Fibroblast of skin of left biceps (primary cell): ENCODE measurements at places on chromosomes 2 and 18.
A peak's percentile ranks its signal among the peaks of the same experiment; 100 is the strongest.

DNA sequence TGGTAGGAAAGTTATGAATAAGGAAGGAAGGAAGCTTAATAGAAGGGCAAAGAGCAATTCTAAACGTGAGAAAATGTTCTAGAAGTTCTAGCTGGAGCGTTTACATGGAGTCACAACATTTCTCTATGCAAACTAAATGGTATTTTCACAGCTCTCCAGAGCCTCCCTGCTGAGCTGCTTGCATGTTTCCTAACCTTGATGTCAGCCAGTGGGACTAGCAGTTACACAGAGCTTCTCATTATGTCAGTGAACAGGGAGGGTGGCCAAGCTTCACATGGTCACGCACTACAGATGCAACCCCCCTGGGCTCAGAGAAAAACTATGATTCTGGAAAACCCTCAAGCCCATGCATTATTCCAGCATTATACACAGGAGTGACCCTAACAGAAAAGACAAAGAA lies 153.4 kb upstream of the CCDC150 start:
- DNase-seq = no peak

DNA sequence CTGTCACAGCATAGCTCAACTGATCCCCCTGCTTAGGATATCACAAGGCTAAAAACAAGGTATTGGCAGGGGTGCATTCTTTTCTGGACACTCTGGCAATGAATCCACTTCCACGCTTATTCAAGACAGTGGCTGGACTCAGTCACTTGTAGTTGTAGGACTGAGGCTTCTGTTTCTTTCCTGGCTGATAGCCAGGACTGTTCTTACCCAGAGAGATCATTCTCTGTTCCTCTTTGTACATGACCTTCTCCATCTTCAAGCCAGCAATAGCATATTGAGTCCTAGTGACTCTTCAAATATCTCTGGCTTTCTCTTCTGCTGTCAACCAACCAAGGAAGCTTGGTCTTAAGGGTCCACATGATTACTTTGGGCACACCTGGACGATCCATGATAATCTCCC lies 241.3 kb downstream of the RBM43 start:
- no peak for DNase-seq

GRCh38 chr2:26852405-26853306 lies 4.7 kb downstream of the DPYSL5 start:
- DNase-seq = peak; percentile 6

DNA sequence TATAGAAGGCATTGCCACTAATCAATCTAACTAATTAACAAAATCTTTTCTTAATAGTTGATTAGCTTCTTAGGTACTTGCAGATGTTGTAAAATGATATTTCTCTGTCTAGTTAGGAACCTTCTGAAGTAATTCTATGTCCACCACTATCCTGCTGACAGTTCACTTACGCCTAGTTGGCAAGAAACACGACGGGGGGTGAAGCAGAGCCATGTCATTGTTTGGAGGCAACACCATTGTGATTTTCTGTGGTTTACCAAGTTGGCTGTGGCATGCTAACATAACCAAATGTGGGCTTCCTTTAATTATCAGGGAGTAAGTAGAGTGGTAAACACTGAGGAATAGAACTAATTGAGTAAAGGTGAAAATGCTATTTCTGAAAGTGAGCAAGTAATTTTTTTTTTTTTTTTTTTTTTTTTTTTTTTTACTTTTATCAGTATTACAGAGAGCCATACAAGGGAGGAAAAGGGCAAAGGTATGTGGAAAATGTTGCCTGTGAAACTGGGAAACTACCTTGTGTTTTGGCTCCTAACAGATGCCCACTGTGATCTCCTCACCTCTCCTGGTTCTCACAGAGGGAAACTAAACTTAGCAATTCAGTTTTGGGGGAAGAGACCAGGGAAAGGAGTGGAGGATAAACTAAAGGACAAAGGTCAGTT lies 126.8 kb downstream of the MEIS1 start:
- no peak for DNase-seq

GRCh38 chr2:66853585-66853984 lies 418.7 kb downstream of the MEIS1 start:
- no peak for DNase-seq

- DNase-seq = no peak
Measured at GRCh38 chr2:199524689-199525574, 67.2 kb upstream of the SATB2 start.

DNA sequence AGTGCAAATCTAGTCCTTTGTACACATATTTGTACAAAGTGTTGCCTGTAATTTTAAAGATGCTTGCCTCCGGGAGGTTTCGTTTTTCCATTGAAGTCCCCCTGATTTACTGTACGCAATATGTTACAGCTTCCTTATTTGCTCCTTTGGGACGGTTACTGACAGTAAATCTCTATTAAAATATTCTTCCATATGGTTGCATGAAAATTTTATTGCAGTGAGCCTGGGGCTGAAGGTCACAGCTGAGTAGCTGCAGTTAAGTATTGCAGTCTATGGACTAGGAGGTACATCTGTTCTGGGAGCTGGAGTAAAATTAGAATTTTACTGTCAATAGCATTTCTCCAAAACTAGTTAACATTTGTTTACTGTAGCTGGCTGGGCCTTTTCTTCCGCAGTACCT lies 119.2 kb downstream of the ETAA1 start:
- DNase-seq = no peak

- DNase-seq = no peak
Measured at GRCh38 chr2:223537651-223538601, 64.2 kb downstream of the SCG2 start.

- no peak for DNase-seq
Measured at GRCh38 chr2:102063487-102063911, 71.7 kb downstream of the IL1R2 start.

DNA sequence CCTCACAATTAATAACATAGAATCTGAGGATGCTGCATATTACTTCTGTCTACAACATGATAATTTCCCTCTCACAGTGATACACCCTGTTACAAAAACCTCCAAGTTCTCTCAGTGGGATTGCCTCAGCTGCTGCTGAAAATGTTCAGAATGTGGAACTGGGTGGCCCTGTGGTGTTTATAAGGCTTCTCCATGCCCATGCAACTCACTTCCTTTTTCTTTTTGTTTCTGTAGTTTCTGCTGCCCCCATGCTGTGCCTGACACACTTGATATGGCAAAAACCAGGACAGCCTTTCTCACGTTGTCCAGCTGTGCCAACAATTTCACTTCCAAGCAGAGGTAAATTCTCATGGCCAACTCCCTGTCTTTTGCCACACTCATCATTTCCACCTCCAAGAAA lies 206.2 kb downstream of the RPIA start:
- no peak for DNase-seq

GRCh38 chr2:3185910-3186309 lies 191.7 kb downstream of the EIPR1 start:
- no peak for DNase-seq

- DNase-seq = no peak
Measured at GRCh38 chr2:106931717-106932335, 45.9 kb upstream of the ST6GAL2 start.

GRCh38 chr2:190912726-190913125 lies 32.1 kb downstream of the GLS start:
- DNase-seq = no peak

- DNase-seq = no peak
Measured at GRCh38 chr2:20077411-20077940, 26.0 kb upstream of the LAPTM4A start.

DNA sequence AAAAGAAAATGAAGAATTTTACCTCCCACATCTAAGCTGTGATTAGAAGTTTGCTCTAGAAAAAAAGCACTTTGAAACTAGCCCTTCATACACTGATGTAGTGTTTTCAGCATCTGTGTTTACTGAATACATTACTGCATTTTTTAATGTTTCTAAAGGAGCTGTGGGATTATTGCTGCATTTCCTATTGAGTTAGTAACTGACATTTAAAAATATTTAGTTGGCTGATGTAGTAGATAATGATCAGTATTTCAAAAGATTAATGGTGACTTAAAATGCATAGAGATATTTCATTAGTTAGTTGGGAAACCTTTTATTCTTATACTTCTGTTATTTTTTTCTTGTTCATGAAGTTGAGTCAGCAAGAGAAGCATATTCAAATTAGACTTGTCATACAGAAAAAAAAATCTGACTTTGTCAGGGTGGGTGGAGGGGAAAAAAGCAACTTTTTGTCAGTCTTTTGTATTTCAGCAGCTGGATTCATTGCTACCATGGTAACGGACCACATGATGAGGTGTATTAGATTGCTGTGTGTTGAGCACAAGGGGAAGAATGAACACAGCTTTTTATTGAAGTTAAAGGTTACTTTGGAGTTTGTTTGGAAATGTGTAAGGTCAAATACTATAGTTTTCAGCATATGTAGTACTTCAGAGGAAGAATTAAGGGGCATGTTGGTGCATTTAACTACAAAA lies at the start of gene DTNA:
Gene DTNA, plus strand, starts transcription at position 549 of the 692 bp plus-strand sequence. CDS start 45,679 bp downstream, outside the sequence.
- peak; percentile 95 for DNase-seq

GRCh38 chr18:10124557-10124956 lies 210.7 kb downstream of the VAPA start:
- no peak for DNase-seq

GRCh38 chr2:2748399-2749205 lies 417.5 kb upstream of the MYT1L start:
- DNase-seq = no peak

- DNase-seq = no peak
Measured at GRCh38 chr2:38889045-38889444, 630 bp upstream of the ARHGEF33 start.

DNA sequence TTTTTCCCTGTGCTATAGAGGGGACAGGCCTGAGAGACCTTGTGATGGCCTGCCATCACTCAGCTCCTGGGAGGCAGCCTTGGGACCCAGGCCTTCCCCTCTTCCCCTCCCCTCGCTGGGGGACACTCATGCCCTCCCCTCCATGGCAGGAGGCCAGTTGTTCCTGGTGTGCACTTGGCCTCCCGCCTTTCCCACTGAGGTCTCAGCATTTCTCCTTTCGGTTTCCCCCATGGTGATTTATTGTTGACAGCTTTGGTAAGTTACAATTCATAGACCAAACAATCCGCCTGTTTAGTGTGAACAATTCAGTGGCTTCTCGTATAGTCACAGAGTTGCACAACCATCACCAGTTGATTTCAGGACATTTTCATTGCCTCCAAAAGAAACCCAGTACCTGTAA lies 10.2 kb upstream of the CNDP1 start:
- DNase-seq = no peak

DNA sequence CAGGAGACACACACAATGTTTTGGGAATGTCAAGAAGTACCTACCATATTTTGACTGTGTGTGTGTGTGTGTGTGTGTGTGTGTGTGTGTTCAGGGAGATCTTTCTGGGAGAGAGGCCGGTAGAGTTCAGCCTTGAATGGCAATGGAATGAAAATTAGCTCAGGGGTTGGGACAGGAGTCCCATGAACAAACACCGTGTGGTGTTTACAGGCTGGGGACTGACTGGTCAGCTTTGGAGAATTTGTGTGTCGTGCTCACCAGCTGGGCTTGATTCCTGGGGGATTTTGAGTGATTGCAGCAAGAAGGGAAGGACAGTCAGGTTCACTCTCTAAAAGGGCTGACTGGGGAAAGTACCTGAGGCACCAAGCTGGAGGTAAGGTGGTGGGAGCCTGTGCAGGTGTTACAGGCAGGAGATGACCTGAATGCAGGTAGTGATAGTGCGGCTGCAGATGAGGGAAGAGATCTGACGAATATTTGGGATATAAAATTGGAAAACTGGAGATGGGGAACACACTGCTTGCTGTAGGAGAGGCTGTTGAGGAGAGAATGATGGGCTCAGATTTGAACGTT lies 2.5 kb upstream of the ADNP2 start:
- no peak for DNase-seq

DNA sequence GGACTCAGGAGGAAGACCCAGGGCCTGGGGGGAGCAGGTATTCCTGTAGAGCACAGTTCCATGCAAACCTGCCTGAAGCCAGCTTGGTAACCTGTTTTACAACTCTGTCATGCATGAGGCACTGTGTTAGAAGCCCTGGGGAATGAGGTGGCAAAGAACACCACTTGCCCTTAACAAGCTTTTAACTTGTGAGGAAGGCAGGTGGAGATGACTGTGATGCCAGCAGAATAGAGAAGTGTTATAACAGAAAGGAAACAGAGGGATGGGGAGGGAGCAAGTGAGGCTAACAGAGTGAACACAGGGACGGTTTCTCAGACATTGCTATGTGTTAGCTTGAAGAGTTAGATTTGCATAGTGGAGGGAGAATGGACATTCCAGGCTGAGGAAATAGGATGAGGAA lies 11.5 kb upstream of the IL1A start:
- no peak for DNase-seq

- DNase-seq = no peak
Measured at GRCh38 chr2:166458674-166459073, 35.4 kb downstream of the SCN7A start.

GRCh38 chr2:210477496-210477895 lies 937 bp upstream of the LANCL1 start:
- peak; percentile 31 for DNase-seq

DNA sequence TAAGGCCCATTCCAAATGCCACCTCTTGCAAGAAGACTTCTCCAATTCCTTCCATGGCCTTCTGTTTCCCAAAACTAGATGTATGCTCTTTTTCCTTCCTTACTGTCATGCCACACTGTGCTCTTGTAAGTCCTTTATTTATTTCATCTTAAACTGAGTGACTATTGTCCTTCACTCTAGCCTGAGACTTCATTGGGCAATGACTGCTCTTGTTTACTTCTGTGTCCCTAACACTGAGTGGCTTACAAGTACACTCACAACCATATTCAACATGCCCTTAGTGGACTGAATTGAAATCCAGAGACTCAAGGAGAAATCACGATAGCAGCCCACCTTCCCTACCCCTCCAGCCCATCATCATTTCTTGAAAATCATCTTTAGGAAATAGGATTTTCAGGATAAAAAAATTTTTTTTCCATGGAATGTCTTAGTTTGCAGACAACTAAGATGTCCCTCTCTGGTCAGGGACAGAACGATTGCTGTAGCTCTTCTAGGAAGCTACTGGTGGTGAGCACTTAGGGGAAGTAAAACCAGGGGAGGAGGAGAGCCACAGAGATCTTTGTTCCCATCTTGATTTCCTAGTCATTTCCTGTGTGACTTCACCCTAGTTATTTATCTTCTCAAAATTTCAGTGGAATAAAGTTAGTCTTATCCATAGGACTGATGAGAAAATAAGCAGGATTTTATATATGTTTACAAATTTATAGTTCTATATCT lies 80.7 kb downstream of the CYRIA start:
- no peak for DNase-seq

GRCh38 chr2:567865-568638 lies 109.2 kb downstream of the TMEM18 start:
- DNase-seq = peak; percentile 40

- no peak for DNase-seq
Measured at GRCh38 chr2:15856318-15856717, 84.0 kb upstream of the MYCN start.

- DNase-seq = no peak
Measured at GRCh38 chr18:75358928-75359327, 68.6 kb downstream of the SMIM21 start.

GRCh38 chr2:179435000-179435399 lies 170.4 kb upstream of the SESTD1 start:
- no peak for DNase-seq

GRCh38 chr2:157192445-157193423 lies 64.8 kb upstream of the GALNT5 start:
- DNase-seq = no peak

GRCh38 chr2:80706541-80706940 lies 402.0 kb upstream of the LRRTM1 start:
- no peak for DNase-seq

GRCh38 chr2:9663008-9663879 lies 32.4 kb upstream of the YWHAQ start:
- DNase-seq = no peak

- DNase-seq = no peak
Measured at GRCh38 chr2:142918624-142919023, 41.2 kb downstream of the KYNU start.

GRCh38 chr2:238103465-238104225 lies 3.5 kb downstream of the ESPNL start:
- DNase-seq = no peak

GRCh38 chr18:10365901-10366300 lies 88.5 kb upstream of the APCDD1 start:
- DNase-seq = no peak
